Brain microvascular endothelial cell (primary cell): ENCODE measurements at places on chromosomes 5 and 9.
A peak's percentile ranks its signal among the peaks of the same experiment; 100 is the strongest.

DNA sequence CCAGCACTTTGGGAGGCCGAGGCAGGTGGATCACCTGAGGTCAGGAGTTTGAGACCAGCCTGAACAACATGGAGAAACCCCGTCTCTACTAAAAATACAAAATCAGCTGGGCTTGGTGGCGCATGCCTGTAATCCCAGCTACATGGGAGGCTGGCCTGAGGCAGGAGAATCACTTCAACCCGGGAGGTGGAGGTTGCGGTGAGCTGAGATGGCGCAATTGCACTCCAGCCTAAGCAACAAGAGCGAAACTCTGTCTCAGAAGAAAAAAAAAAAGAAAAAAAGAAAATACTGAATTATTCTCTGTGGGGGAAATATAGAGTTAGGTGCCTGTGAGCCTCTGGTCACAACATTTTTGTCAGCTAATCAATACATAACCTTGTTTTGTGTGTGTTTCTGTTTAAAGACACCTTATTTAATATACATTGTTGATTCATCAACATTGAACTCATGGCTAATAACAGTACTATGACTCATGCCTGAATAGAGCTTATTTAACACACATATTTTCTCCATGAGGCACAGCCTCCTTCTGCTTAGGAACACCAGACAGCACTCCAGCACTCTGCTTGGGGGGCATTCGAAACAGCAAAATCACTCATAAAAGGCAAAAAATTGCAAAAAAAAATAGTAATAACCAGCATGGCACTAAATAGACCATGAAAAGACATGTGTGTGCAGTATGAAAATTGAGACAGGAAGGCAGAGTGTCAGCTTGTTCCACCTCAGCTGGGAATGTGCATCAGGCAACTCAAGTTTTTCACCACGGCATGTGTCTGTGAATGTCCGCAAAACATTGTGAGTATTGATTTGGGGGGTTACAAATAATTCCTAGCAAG lies at the start of gene IL31RA:
Gene IL31RA, plus strand, starts transcription at position 519 of the 836 bp plus-strand sequence. Its CDS starts 214 bp downstream, at position 733.
- peak; percentile 79 for DNase-seq

GRCh38 chr5:76818844-76819831 lies at the start of gene F2RL1:
TSS of gene F2RL1 (plus strand) at chr5:76819030. CDS start at chr5:76819183, 153 bp downstream.
- DNase-seq, result peak; percentile 88

DNA sequence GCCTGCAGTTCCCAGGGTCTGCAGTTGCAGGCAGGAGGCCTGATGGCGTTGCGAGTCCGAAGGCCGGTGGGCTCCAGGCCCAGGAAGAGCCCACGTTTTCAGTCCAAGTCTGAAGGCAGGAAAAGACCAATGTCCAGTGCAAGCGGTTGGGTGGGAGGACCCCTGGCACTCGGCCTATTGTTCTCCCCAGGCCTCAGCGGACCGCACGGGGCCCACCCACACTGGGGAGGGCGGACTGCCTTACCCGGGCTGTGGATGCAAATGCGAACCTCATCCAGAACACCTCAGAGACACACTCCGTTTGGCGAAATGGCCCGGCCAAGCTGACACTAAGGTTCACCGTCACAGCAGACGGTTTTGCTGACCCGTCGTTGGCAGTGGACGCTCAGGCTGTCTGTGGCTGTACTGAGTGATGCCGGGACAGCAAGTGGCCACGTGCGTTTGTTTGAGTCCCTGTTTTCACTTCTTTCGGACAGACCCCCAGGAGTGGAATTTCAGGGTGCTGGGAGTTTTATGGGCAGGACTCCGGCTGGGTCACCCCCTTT lies 10.2 kb upstream of the SEC16A start:
- DNase-seq, result no peak

- no peak for DNase-seq
Observed at GRCh38 chr9:114988962-114989599, 58.7 kb upstream of the TNFSF8 start.

DNA sequence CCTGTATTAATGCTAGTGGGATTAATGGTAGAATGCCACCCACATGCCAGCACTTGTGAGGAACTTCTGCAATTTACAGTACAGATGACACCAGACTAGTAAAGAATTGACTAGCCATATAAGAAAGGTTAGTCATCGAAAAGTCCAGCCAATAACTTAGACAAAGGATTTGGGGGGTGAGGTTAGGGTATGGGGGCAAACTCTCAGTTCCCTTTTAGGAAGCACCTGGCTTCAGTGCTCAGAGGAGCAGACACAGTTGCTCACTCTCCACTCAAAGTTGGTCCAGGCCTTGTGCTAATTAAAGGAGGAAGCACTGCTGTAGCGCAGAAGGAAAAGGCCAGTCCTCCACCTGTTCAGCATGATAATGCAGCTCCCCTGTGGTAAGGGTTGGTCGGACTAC lies 25.2 kb downstream of the TGFBR1 start:
- no peak for DNase-seq

GRCh38 chr9:26243029-26243697 lies 564.9 kb upstream of the TUSC1 start:
- no peak for DNase-seq

DNA sequence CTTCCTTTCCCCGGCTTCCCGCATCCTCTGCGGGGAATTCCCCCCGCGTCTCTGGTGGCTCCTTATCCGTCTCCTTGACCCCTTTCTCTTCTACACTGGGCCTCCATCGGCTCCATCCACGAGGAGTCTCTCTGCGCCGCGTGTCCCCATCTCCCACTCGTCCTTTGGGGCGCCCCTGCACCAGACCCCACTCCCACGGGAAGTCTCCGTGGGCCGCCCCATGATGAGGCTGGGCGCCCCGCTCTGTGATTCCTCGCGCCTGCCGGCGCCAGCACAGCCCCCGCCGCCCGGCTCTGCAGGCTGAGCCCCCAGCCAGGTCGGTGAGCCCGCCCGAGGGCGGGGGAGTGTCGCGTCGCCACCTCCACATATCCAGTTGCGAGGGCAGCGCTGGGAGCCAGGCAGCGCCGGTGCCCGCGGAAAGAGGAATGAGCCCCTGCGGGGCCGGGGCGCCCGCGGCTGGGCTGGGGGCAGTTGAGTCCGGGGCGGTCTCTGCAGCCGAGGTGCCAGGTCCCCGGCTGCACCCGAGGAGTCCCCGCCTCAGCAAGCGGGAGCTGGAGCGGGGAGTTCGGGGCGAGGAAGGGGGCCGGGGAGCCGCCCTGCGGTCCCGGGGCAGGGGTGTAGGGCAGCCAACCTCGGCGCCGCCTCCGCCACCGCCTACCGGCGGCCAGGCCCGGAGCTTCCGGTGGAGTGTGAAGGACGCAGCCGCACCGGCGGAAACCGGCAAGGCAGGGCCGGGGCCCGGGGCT lies 2.1 kb upstream of the TRAF1 start:
- DNase-seq, result no peak

GRCh38 chr5:109533751-109534272 lies 124.0 kb upstream of the PJA2 start:
- peak; percentile 33 for DNase-seq

DNA sequence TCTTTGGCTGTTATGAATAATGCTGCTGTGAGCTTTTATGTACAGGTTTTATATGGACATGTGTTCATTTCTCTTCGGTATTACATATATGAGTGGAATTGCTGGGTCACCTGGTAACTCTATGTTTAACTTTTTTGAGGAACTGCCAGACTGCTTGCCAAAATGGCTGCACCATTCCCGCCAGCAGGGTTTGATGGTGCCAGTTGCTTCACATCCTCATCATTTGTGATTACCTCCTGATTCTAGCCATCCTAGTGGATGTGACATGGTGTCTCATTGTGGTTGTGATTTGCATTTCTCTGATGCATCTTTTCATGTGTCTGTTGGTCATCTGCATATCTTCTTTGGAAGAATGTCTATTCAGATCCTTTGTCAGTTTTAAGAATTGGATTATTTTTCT lies 10.7 kb downstream of the NANS start:
- no peak for DNase-seq

DNA sequence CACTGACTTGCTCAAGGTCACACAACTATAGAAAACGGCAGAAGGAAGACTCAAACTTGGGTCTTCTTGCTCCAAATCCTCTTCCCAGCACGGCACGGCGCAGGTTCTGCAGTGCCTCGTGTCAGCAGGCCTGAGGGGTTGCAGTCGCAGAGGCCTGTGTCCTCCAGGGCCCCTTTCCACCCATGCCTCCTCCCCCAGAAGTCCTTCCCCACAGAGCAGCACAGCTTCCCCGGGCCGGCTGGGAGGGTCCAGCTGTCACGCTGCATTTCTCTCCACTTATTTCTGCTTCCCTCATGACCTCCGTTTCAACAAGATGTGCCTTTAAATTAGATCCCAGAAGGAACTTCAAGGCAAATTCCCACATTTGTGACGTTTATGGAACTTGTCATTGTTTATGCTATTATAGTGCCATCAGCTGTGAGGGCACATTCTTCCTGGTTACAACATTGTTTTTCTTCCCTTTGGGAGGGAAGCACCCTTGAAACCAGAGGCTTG lies 148.4 kb downstream of the C5orf15 start:
- no peak for DNase-seq

GRCh38 chr9:87882627-87883026 lies at the start of gene SPATA31E1:
TSS of gene SPATA31E1 (plus strand) at chr9:87882877. CDS start at chr9:87882892, 15 bp downstream.
- DNase-seq, result no peak

DNA sequence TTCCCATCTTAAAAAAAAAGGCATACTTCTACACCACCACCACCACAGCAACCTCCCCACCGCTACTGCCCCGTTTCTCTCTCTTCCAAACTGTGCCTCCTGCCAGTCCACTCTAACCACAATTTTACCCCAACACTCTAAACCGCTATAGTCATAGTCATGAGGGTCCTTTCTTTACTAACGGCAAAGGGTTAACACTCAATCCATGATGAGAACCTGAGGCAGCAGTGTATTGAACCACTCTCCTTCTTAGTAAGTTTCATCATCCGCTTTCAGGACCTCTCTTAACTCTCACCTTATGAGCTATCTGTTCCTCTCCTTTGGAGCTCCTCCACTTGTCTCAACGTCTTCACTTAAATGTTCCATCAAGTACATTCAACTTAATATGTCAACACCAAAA lies 34.0 kb downstream of the IDNK start:
- no peak for DNase-seq

GRCh38 chr9:127386249-127386648 lies 10.7 kb upstream of the SLC2A8 start:
- no peak for DNase-seq

DNA sequence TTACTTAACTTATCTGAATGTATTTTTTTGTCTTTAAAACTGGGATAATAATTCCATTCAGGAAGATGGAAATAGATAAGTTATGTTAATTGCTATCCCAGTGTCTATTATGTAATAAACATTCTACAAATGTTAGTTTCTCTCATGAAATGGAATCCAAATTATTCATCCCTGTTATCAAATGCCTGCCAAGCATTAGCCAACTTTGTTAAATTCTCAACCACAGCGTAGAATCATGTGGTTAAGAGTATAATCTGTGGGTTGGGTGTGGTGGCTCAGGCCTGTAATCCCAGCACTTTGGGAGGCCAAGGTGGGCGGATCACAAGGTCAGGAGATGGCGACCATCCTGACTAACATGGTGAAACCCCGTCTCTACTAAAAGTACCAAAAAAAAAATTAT lies 912.9 kb upstream of the SEMA6A start:
- DNase-seq, result no peak

DNA sequence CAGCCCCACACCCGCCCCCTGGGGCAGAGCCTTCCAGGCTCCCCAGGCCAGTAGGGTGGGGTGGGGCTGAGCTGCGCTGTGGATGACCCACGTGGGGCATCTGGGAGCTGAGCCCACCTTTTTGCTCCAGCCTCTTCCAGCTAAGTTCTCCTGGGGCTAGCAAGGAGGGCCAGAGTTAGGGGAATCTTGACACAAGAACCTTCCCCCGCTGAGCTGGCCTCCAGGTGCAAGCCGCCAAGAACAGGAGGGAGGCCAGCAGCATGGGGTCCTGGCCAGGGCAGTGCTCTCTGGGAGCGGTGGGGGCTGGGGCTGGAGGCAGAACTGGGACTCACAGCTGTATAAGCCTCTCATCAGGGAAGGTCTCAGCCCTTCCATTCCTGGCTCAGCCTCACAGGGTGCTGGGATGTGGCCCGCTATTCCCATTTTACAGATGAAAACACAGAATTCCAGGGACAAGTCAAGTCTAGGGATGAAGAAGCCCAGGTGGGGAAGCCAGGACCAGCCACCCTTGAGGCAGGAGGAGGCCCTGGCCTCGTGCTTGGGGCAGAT lies 21.5 kb downstream of the SARDH start:
- no peak for DNase-seq

GRCh38 chr5:170076211-170076610 lies 29.5 kb upstream of the FOXI1 start:
- DNase-seq, result no peak

- no peak for DNase-seq
Observed at GRCh38 chr5:76376866-76377230, 26.2 kb upstream of the IQGAP2 start.

GRCh38 chr9:135566552-135566951 lies 5.0 kb downstream of the PAEP start:
- no peak for DNase-seq

GRCh38 chr9:23290973-23291372 lies 535.1 kb downstream of the ELAVL2 start:
- DNase-seq, result no peak

DNA sequence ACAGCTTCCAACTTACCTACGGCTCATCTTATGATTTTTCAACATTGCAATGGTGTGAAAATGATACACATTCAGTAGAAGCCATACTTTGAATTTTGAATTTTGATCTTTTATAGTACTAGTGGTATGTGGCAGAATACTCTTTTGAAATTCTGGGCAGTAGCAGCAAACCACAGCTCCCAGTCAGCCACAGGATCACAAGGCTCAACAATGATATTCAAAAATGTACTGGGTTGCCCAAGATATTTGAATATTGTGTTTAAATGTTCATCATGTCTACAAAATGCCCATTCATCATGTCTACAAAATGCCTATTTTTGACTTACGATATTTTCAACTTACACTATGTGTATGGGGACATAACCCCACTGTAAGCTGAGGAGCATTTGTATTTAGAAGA lies 81.3 kb upstream of the PRR16 start:
- DNase-seq, result no peak
